Transverse colon (tissue), 4 donors: ENCODE measurements at places on chromosomes 3 and 15. TPM values are rescaled to one million over a fixed set of nuclear protein-coding genes. Genes with fewer than 3 reads are reported as not detected.

The VEPH1 gene
- total RNA-seq, result 1.4 TPM

The SLMAP gene
- total RNA-seq, result 162 TPM

The CCR8 gene
- total RNA-seq, result not detected

The APOD gene
- total RNA-seq, result 50.2 TPM

The LRRC58 gene
- 11.1 TPM for total RNA-seq

The HTR3E gene
- total RNA-seq, result 1.8 TPM

The RETNLB gene
- total RNA-seq, result 3.3 TPM

The RLBP1 gene
- not detected for total RNA-seq

The CFAP44 gene
- total RNA-seq, result 15.6 TPM

The CATSPER2 gene
- 58.1 TPM for total RNA-seq

The SELENOT gene
- 149 TPM for total RNA-seq

The TTLL13 gene
- 0.27 TPM for total RNA-seq

The GNB4 gene
- total RNA-seq, result 10.9 TPM

The TM4SF4 gene
- total RNA-seq, result not detected

The TMEM266 gene
- total RNA-seq, result not detected

The CACNA2D2 gene
- total RNA-seq, result 0.48 TPM

The ANKUB1 gene
- total RNA-seq, result not detected

The DNAH12 gene
- total RNA-seq, result not detected

The PROK2 gene
- total RNA-seq, result not detected

The CAND2 gene
- 2.7 TPM for total RNA-seq

The XCR1 gene
- 0.32 TPM for total RNA-seq

The CCDC39 gene
- not detected for total RNA-seq

The HCN4 gene
- not detected for total RNA-seq

The KNG1 gene
- not detected for total RNA-seq

The CYFIP1 gene
- 185 TPM for total RNA-seq

The CNTN4 gene
- total RNA-seq, result 49.0 TPM

The GOLGA6L10 gene
- total RNA-seq, result 1.2 TPM

The LEKR1 gene
- total RNA-seq, result 3.3 TPM

The LYZL4 gene
- total RNA-seq, result not detected

The TMEM40 gene
- total RNA-seq, result not detected

The CELF6 gene
- 1.5 TPM for total RNA-seq

The CD200R1L gene
- total RNA-seq, result not detected

The DAZL gene
- not detected for total RNA-seq

The AMIGO3 gene
- 0.79 TPM for total RNA-seq

The SOX2 gene
- total RNA-seq, result 0.82 TPM

The ZNF860 gene
- total RNA-seq, result 0.41 TPM

The TRA2B gene
- total RNA-seq, result 102 TPM

The MOBP gene
- total RNA-seq, result 5.2 TPM

The ECE2 gene
- not detected for total RNA-seq

The HAPLN3 gene
- total RNA-seq, result 2.9 TPM
